ENCODE measurements at places on chromosomes 1 and 21.

DNA sequence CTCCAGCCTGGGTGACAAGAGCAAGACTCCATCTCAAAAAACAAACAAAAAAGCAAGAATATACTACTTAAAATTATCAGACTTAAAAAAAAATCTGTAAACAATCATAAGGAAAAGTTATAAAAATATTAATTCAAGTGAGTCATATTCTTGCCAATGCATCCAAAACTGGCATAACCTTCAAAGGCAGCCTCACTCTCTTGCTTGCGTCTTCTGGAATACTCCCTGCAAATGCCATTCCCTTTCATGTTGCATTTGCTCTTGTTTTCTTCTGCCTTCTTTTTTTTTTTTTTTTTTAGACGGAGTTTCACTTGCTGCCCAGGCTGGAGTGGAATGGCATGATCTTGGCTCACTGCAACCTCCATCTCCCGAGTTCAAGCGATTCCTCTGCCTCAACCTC is 32.2 kb upstream of the ZBTB8A start:
- DNase-seq: no peak

GRCh38 chr1:234114648-234115307 is 210.3 kb downstream of the SLC35F3 start:
- no peak for DNase-seq

DNA sequence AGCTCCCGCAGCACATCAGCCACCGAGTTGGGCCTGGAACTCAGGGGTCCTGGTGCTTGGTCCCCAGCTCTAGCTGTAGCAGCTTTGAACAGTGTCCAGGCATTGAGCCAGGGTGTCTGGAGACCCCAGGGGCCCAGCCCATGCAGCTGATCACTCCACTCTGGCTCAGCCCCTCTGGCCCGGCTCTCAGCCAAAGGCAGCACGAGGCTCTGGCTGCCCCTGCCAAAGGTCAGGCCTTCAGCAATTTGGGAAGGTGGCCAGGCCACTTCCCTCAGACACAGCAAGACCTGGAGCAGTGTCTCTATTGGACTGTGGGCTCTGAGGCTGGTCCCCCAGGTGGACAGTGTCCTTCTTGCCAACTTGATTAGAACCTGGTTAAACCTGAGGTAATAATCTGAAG is 34.4 kb upstream of the RNF19B start:
- DNase-seq: no peak

DNA sequence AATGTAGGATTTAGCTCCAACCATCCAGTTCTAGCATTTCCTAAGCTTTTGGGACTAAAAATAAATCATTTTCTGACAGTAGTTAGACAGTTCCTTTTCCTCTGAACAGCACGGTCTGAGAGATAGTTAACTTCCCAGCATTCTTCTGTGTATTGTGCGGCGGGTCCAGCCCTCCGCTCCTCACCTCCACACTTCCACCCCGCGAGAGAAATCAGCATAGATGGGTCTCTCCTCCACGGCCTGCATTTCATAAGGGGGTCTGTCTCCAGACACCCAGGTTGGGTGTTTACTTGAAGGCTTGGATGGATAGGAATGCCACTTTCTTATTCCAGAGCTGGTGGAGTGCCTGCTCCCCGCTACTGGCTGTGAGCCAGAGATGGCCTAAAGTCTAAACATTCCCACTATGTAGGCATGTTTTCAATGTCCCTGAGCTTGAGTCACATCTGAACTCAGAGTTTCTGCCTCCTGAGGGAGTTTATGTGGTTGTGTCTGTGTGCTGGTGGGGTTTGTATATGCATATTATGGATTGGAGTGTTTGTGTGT is 38.0 kb upstream of the PPP2R5A start:
- no peak for DNase-seq

DNA sequence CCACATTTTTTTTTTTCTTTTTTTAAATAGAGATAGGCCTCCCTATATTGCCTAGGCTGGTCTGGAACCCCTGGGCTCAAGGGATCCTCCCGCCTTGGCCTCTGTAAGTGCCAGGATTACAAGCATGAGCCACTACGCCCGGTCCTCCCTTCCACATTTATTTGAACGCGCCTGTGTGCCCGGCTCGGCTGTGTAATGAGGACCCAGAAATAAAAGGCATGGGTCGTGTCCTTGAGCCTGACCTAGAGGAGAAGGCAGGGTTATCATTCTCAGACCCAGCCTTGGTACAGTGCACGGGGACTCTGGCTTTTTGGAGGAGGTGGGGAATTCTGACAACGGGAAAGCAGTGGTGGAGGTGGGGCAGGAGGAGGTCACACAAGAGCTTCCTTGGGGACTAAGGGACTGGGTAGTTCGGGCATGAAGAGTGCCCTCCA is 841 bp downstream of the CENPF start:
- no peak for DNase-seq

DNA sequence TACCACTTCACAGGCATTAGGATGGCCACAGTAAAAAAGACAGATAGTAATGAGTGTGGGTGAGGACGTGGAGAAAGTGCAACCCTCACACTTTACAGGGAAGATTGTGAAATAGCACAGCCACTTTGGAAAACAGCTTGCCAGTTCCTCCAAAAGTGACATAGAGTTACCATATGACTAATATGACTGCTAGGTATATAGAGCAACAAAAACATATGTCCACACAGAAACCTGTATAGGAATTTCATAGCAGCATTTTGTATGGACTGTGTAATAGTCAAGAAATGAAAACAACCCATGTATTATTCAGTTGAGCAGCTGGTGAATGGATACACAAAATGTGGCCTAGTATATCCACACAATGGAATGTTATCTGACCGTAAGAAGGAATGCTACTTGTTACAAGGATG is 30.4 kb upstream of the LBR start:
- no peak for DNase-seq

GRCh38 chr1:182263706-182264105 is 127.9 kb downstream of the GLUL start:
- DNase-seq: no peak

GRCh38 chr1:115089420-115090185 is at the start of gene TSPAN2:
Gene TSPAN2, minus strand, starts transcription at chr1:115089503. Its CDS starts 71 bp downstream, at chr1:115089432.
- no peak for DNase-seq

DNA sequence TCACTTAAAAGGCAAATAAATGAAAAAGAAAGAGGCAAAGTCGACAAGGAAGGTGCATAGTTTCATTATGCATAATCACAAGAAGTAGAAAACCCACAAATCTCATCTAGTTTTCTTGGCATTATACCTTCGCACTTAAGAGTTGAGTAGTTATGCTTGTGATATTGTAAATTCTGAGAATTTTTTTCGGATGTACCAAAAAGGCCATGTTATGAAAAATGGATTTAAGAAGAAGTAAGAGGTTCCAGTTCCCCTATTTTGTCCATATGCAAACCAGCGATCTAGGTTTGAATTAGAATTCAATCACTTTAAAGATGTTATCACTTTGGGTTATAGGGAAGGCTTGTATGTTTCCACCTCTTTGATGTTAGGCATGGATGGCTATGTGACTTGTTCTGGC is 7.9 kb upstream of the ERICH3 start:
- no peak for DNase-seq

GRCh38 chr1:76290271-76290670 is 215.7 kb downstream of the ST6GALNAC3 start:
- no peak for DNase-seq

DNA sequence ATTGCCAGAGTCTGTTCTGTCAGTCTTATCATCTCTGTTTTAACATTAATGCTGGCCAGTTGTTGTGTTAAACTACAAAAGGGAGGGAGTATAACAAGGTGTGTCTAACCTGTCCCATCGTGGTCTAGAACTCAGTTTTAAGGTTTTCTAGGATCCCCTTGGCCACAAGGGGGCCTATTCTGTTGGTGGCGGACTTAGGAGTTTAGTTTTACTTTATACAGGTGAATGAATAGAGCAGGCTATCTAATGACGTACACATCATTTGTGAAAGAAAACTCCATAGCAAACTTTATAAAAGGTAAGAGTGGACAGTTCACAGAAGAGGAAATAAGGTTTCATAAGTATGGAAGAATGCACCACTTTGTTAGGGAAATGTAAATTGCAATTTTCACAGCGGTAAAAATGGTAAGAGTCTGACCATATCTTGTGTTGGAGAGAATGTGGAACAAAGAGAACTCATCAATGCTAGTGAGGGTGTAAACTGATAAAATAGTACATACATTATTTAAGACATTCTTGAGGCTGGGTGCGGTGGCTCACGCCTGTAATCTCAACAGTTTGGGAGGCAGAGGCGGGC is 2.5 kb upstream of the ATF6 start:
- DNase-seq: no peak

- DNase-seq: no peak
Measured at GRCh38 chr1:34884536-34884935, 25.0 kb upstream of the SMIM12 start.

DNA sequence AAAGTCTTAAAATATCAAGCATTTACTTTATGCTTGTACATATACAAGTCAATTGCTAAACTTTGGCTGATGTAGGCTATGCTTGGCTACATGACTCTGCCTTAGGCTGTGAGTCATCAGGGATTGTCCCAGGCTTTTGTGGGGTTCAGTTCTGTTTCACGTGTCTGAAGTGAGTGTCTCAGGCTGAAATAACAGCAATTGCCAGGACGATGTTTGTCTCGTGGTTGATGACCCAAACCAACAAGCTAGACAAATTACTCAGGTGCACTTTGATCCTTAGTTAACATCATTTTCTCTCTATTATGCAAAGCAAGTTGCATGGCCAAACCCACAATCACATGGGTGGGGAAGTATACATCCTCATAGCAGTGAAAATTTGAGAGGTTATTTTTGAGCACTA is 410.1 kb downstream of the BRINP3 start:
- no peak for DNase-seq

- no peak for DNase-seq
Measured at GRCh38 chr1:25799352-25799934, 550 bp upstream of the SELENON start.

- DNase-seq: no peak
Measured at GRCh38 chr1:2088458-2088857, 38.2 kb downstream of the PRKCZ start.

DNA sequence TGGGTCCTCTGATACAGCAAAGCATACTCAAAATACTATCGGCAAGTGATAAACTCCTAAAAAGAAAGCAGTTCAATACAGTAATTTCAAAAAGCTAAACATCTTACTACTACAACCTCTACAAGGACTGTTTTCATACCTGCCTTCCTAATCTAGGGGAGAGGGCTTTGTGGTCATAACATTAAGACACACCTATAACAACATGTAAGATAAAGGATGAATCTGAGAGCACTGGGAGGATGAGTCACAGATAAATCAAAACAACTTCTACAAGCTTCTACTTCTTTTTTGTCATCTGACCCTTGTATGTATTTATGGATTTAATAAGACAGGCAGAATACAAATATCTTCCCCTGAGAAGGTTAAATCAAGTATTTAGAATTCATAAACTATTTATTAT is 40.0 kb downstream of the LTN1 start:
- no peak for DNase-seq

DNA sequence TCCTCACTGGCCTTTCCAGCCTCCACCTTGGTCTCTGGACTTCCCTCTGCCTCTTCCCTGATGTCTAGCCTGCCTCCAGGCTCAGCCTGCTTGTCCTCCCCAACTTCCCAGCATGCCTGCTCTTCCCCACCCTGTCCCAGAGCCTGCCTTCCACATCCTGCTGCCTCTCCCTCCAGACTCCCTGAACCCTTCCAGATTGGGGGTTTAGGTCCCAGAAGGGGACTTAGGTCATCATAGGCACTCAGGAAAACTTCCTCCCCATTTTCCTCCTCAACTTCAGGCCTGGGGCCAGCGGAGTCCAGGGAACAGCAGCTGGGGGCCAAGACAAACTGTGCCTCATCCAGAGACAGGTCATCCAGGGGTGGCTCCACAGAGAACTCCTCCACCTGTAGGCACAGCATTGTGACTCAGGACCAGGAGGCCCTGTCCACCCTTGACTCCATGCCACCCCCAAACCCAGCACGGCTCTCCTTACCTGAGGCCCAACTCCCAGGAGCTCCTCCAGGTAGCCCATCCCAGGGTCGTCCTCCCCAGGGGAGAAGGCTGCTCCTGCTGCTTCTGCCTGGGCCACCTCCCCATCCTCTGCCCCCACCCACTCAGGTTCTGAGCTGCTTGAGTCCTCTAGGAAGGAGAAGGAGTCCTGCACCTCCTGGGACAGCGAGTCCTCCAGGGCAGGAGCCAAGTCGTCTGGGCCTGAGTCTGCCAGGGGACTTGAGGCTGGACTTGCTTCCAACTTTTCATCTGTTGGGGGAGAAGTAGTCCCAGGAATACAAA is 3.4 kb upstream of the USF1 start:
- no peak for DNase-seq

- no peak for DNase-seq
Measured at GRCh38 chr21:45524756-45525152, 17.5 kb downstream of the SLC19A1 start.

DNA sequence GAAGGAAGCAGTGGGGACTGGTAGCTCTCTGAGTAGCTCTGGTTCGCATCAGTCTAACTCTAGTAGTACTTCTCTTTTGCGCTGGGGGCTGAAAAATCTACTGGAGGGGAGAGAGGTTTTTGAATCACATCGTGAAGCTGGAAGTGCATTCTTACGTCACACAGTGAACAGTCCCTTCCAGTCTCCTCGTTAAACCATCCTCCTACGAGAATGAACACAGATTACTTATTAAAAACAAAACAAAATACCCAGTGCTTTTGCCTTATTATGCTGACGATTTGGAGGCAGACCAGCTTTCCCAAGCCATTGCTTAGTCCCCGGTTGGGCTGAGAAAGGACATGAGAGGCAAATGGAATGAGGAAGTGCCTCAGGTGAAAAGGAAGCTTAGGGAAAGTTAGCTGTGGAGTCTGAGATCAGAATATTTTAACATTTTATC is 16.1 kb downstream of the HUNK start:
- DNase-seq: no peak

GRCh38 chr1:217137210-217137881 is 414.1 kb upstream of the ESRRG start:
- DNase-seq: no peak

GRCh38 chr1:216461466-216461865 is 38.2 kb upstream of the USH2A start:
- no peak for DNase-seq

DNA sequence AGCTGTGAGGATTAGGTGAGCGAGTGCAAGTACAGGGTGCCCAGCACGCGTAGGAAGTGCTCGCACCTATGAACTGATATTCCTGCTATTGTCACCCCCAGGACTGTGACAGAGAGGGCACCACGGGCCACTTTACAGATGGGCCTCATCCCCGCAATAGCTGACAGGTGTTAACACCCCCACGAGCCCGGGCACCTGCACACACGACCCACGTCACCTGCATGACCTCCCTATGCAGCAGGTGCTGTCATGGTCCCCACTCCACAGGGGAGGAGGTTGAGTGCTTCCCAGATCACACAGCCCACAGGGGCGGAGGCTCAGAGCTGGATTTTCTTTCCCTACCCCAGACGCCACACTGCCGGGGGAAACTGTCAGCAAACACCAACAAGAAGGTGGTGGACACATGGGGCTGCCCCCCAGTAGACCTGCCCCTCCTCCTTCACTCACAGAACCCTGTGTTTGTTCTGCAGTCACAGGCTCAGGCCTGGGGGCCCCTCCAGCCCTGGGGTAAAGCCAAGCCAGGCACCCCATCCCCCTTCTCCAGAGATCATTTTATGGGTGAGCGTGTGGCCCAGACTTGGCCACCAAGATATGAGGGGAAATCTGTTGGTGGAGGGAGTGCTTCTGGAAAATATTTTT is 465.5 kb downstream of the MATN1 start:
- no peak for DNase-seq

Measured in amygdala (tissue), 56 donors.